ENCODE measurements at places on chromosomes 12 and 14. TPM values are rescaled to one million over a fixed set of nuclear protein-coding genes. Genes with fewer than 3 reads are reported as not detected.

Gene FAM186B
- total RNA-seq = under 0.01 TPM

Gene ARHGDIB
- total RNA-seq = 30.6 TPM

Gene PPP4R4
- under 0.01 TPM for total RNA-seq

Gene SLC5A8
- total RNA-seq = not detected

Gene ZC3H10
- total RNA-seq = 3.9 TPM

All from fibroblast of villous mesenchyme (primary cell).